ENCODE measurements at places on chromosomes 5 and 9.

DNA sequence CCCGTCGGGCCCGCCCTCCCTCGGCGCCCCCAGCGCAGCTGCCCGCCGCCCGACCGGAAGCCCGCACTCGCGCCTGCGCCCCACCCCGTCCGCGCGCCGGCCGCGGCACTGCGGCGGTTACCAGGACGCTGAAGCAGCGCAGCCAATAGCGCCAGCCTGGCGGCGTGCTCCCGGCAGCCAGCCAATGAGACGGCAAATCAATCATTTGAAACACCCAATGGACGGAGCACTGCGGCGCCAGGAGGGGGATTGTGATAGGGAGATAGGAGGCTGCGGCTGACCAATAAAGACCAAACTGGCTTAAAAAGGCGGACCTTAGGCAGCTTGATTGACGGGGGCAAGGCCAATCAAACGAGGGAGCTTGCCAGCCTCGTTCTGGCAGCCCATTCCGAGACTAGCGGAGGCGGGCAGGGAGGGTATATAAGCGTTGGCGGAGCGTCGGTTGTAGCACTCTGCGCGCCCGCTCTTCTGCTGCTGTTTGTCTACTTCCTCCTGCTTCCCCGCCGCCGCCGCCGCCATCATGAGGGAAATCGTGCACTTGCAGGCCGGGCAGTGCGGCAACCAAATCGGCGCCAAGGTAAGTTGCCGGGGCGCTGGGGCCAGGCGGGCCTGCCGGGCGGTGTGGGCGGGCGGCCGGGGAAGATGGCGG is at the start of gene TUBB4B:
Gene TUBB4B, plus strand, starts transcription at position 447 of the 649 bp plus-strand sequence. Its CDS starts 74 bp downstream, at position 521.
- peak; percentile 100 for DNase-seq

GRCh38 chr9:88697764-88698432 is 162.9 kb downstream of the NXNL2 start:
- DNase-seq: no peak

GRCh38 chr5:85000671-85001070 is 616.0 kb upstream of the EDIL3 start:
- no peak for DNase-seq

DNA sequence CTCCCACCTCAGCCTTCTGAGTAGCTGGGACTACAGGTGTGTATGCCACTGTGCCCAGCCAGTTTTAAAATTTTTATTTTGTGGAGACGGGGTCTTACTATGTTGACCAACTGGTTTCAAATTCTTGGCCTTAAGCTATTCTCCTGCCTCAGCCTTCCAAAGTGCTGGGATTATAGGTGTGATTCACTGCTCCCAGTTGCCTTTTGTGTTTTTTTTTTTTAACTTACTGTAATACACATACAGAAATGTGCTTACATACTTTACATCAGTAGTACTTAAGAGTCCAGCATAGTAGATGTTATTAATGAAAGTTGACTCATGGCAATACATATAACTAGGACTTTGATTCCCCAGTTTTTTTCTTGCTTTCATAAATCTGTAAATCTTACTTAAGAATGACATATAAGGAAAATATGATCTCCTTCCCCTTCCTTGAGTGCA is 4.7 kb downstream of the MAN2A1 start:
- no peak for DNase-seq

GRCh38 chr5:169945831-169946261 is 34.4 kb downstream of the INSYN2B start:
- no peak for DNase-seq

GRCh38 chr9:98826716-98827115 is 19.2 kb downstream of the GALNT12 start:
- no peak for DNase-seq

GRCh38 chr9:87464110-87464991 is 33.3 kb upstream of the DAPK1 start:
- DNase-seq: no peak

DNA sequence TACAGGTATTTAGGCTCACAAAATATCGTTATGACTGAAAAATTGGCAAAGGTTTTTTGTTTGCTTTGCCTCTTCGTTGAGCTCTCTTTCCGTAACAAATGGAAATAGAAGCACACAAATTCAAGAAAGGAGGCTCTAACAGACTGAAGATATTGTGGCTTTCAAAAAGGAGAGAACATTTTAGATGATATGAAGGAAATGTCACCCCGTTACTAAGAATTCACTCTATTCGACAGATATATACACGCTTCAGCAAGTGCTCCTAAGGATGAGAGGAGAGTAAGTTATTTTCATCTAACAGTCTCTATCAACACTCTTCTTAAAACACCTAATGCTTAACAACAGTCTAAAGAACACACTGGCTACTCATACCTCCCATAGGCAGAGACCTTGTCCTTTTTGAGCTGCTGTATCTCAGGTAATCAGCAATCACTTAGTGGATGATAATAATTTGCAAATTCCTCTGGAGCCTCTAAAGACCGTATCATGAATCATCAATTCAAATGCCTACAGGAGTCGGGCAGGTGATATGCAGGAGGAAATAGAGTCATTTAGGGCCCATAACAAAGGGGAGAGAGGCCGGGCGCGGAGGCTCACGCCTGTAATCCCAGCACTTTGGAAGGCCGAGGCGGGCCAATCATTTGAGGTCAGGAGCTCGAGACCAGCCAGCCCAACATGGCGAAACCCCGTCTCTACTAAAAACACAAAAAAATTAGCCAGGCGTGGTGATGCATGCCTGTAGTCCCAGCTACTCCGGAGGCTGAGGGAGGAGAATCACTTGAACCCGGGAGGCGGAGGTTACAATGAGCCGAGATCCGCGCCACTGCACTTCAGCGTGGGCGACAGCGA is 1.4 kb upstream of the HSDL2 start:
- peak; percentile 22 for DNase-seq

- no peak for DNase-seq
These were observed 72.3 kb downstream of the NIPSNAP3B start for GRCh38 chr9:104836235-104836634.

- DNase-seq: no peak
These were observed 16.0 kb downstream of the TEK start for GRCh38 chr9:27125030-27125429.

- DNase-seq: no peak
These were observed 779.3 kb downstream of the CDH9 start for GRCh38 chr5:26259081-26259480.

GRCh38 chr5:80309871-80310665 is 9.7 kb upstream of the SPZ1 start:
- no peak for DNase-seq

DNA sequence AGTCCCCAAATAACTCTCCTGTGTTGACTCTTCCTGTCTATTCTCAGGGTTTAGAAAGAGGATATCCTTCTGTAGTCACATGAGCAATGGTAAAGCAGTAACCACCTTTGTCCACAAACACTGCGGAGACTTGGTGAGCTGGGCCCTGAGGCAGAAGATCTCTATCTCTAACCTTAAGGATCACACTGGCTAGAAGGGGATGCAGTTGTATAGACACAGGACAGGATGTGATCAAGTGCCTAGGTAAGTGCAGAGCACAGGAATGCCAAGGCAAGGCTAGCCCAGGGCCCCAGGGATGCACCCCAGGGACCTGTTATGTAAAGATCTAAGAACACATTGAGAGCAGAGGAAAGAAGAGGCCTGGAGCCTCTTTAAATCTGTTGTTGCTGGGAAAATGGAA is 610.5 kb downstream of the IRX1 start:
- no peak for DNase-seq

DNA sequence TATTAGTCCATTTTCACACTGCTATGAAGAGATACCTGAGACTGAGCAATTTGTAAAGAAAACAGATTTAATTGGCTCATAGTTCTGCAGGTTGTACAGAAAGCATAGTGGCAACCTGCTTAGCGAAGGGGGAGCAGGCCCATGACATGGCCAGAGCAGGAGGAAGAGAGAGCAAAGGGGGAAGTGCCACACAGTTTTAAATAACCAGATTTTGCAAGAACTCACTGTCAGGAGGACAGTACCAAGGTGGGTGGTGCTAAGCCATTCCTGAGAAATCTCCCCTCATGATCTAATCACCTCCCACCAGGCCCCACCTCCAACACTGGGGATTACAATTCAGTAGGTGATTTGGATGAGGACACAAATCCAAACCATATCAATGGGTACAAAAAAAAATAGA is 16.8 kb upstream of the PCSK5 start:
- DNase-seq: no peak

DNA sequence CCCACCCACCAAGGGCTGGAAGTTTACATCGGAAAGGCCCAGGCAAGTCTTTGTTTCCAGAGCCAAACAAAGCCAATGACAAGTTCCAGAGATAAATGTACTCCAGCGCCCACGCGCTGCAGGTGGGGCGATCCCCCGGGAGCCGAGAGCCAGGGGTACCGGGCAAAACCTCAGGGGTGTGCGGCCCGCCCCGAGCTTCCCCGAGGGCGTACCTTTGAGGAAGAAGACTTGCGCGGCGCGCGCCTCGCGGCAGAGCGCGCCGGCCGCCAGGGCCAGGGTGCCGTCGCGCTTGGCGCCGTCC is 671 bp downstream of the DUSP1 start:
- DNase-seq: no peak

GRCh38 chr5:37495210-37495609 is 116.1 kb downstream of the WDR70 start:
- no peak for DNase-seq

- DNase-seq: no peak
These were observed 402.3 kb upstream of the CHD1 start for GRCh38 chr5:99331061-99331460.

- no peak for DNase-seq
These were observed 129.6 kb upstream of the CNTLN start for GRCh38 chr9:17005056-17005823.

GRCh38 chr5:12177225-12177624 is 273.0 kb upstream of the CTNND2 start:
- DNase-seq: no peak

GRCh38 chr9:34862836-34863235 is 95.2 kb upstream of the PHF24 start:
- no peak for DNase-seq

GRCh38 chr9:116157436-116158138 is 4.0 kb downstream of the PAPPA start:
- no peak for DNase-seq

DNA sequence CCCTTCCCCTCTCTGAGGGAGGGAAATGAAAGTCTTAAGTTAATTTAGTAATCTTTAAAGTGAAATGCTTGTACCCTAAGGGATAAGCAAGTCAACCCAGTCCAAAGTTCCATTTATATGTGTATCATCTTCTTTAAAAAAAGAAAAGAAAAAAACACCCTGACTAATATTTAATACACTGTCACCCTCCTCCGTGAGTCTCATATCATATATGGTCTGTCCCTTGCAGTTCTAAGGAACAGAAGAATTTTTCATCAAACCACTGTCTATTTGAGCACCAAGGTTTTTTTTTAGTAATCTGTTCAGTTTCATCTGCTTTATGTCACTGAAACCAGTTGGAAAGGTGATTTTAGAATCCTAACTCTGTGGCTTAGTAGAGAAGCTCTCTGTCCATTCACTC is 15.2 kb downstream of the TNIP1 start:
- no peak for DNase-seq

GRCh38 chr5:172186114-172186695 is 1.8 kb downstream of the STK10 start:
- DNase-seq: no peak

DNA sequence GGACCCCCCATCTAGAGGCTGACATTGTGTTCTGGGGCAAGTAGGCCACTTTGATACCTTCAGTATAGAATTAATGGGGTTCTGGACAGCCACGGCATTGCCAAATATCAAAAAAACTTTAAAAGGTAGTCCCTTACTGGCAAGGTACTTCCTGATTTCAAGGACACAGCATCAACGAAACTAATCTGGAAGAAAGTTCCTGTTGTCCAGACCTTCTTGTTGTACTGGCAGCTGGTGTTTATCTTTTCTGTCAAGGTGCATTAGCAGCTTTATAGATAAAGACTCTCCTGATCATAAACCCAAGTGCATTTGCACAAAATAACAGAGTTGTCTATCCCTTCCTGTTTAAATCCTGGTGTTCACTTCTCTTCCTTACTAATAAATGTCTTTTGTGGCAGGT is 23.7 kb upstream of the GOLGA1 start:
- peak; percentile 24 for DNase-seq

GRCh38 chr5:136484808-136485325 is 119.5 kb upstream of the TRPC7 start:
- no peak for DNase-seq

GRCh38 chr9:73133921-73134407 is 17.7 kb upstream of the ANXA1 start:
- DNase-seq: peak; percentile 17

DNA sequence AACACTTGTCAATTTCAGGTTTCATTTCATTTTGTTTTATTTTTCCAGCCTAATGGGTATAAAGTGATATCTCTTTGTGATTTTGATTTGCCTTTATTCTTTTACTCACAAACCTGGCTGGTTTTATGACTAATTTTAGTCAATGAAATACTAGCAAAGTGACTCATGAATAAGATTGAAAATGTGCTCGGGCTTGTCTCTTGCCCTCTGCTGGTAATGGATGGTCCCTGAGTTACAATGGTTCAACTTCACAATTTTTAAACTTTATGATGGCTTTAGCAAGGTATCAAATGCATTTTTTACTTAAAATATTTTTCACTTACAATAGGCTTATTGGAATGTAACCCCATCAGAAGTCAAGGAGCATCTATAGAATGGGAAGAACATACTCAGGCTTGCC is 431.4 kb upstream of the CCNG1 start:
- DNase-seq: no peak

DNA sequence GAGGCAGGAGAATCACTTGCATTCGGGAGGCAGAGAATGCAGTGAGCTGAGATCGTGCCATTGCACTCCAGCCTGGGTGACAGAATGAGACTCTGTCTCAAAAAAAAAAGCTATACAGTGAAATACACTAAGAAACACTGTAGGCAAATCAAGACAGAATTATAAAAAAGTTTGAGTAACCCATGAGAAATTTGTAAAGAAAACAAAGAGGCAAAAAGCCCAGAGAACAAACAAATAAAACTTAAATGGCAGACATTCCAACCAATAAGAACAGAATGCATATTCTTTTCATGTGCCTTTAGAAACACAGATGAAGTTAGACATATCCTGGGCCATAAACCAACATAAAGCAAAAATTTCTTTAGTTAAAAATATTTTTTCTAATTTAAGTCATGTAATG is 30.6 kb downstream of the ZNF169 start:
- DNase-seq: no peak

DNA sequence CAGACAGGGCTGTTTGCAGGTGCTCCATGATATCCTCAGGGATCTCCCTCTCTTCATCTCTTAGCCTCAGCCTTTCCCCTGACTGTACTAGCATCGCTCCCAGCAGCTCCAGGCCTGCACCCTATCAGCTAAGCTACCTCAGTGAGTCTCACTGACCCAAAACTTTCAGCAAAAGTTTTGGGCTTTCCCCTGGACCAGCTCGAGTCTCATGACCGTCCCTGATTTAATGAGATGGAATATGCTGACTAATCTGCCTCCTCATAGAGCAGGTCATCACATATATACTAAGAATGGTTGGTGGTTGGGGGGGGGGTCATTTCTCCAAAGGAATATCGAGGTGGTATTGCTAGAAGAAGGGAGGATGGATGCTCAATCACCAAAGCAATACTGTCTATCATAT is 151.5 kb downstream of the NR3C1 start:
- DNase-seq: no peak

GRCh38 chr5:138338411-138339090 is 485 bp downstream of the FAM53C start:
- no peak for DNase-seq
